ENCODE measurements at places on chromosomes 2 and 18.

DNA sequence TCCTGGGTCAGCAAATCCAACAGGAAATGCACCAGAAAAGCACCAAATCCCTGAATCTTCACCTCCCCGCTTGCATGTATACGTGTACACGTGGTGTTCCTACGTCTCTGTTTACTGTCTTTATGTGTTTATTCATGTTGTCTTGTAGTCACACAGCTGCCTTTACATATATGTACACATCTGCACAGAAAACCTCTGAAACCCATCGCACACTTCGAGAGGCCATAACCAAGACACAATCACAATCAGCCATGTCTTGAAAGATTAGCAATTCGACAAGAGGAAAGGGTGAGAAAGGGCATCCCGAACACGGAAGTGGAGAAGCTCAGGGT is 98.1 kb downstream of the PLB1 start:
- no peak for DNase-seq

DNA sequence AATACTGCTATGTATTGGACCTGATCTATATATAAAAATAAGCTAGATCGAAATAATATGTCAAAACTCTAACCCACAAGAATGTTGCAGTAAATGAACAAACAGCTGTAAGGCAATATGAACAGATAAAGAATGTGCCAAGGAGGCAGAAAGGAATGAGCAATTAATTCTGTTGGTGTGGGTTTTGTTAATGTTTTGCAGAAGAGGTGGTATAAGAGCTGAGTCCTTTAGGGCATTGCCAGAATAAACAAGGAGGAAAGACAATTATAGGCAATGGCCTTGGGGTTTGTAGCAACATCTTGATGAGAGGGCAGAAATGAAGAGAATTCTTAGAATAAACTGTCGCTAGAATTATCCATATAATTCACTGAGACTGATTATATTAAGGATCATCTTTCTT is 240.9 kb upstream of the GULP1 start:
- DNase-seq = no peak

DNA sequence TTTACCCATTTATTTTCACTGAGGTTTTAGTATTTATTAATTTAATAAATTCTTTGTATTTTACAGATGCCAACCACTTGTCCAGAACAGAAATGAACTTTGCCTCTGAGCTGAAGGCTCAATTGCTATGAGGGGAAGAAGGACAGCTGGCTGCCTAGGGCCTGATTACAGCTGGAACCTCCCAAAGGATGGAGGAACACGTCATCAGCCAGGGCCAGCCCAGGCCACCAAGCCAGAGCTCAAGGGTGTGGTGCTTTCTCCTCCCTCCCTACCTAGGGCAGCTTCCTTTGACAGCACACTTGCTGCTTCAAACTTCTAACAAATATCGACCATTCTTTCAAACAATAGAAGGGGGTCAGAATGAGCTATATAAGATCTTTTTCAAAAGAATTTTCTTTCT is 19.7 kb upstream of the RIOK3 start:
- DNase-seq = no peak

DNA sequence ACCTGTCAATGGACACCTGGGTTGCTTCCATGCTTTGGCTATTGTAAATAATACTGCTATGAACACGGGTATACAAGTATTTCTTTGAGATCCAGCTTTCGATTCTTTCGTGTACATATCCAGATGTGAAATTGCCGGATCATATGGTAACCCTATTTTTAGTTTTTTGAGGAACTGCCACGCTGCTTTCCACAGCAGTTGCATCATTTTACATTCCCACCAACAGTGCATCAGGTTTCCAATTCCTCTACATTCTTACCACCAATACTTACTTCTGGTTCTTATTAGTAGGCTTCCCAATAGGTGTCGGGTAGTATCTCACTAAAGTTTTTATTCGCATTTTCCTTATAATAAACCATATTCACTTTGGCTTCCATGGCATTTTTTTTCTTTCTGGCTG is 69.6 kb downstream of the PID1 start:
- no peak for DNase-seq

DNA sequence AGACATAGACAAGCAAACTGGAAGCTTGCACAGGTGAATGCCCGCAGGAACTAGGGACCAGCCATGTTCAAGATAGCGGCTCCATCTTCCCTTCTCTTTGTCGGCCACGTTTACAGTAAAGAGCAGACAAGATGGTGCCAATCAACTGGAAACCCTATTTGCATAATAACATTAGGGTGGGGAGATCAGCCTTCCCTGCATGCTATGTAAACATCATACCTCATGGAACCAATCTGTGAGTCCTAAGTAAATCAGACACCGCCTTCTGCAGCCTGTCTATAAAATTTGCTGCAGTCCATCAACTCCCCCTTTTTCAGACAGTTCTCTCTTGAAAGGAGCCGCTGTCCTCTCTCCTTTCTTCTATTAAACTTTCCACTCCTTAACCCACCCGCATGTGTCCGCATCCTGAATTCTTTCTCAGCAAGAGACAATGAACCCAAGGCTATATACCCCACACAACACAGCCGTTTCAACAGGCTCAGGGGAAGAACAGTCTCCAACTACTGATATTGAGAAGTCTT is 384.4 kb downstream of the EIPR1 start:
- no peak for DNase-seq

- DNase-seq = no peak
Measured at GRCh38 chr18:25648716-25649260, 296.8 kb upstream of the ZNF521 start.

DNA sequence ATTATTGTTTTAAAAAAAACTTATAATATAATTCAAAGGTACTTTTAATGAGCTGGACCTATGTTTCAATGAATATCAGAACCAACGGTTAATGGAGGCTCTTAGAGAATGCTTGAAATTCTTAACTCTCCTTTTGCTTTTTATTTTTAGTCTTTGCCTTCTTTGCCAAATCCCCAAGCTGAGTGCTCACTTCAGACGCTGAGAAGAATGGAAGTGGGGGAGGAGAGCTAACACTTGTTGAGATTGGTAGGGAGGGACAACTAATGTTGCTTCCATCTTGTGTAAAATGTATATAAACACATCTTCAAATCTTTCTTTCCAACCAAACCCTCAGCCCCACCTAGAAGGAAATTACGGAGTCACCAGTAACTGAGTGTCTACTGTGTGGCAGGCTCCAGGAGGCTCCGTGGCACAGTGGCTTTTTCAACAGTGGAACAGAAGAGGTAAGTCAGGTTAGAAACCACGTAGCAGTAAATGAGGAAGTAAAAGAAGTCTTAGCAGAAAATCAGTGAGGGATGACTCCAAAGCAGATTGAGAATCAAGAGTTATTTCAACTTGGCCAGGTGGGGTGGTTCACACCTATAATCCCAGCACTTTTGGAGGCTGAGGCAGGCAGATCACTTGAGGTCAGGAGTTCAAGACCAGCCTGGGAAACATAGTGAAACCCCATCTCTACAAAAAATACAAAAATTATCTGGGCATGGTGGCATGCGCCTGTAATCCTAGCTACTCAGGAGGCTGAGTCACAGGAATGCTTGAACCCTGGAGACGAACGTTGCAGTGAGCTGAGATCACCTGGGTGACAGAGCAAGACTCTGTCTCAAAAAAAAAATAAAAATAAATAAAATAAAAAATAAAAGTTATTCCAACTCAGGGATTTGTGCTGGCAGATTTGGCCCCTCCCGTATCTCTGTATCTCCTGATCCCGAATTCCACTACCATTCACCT is 45.0 kb upstream of the CREB1 start:
- DNase-seq = no peak

DNA sequence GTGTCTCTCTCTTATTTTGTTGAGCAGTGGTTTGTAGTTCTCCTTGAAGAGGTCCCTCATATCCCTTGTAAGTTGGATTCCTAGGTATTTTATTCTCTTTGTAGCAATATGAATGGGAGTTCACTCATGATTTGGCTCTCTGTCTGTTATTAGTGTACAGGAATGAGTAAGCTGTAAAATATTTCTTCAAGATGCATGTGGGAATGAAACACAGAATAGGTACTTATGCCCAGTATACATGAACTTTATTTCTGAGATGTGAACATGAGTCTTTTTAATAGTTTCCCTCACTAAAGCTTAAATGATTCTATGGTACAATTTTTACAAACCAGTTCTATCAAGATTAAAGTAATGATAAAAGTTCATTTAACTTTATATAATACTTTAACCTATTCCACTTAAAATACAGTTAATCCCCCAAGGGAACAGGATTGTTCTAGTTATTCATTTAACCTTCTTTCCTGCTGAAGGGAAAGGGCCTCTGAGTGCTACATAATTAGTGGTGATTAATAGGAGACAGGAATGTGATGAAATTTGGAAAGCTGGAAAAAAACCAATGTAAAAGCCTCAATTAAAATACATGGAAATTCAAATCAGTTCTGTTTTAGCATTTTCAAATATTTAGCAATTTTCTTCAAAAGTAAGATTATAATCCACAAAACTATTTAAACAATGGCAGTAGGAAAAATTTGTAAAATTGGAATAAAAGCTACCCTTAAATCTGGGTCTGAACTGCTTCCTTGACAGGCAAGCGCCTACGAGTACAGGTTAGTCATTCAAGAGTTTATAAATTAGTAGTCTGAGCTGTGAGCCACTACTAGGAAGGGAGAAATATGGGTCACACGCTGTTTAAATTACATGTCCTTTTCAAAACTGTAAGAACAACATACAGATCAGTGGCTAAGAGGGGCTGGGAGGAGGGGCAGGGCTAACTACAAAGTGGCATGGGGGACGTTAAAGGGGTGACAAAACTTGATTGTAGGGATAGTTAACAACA is 28.9 kb downstream of the SPIRE1 start:
- peak; percentile 43 for DNase-seq

DNA sequence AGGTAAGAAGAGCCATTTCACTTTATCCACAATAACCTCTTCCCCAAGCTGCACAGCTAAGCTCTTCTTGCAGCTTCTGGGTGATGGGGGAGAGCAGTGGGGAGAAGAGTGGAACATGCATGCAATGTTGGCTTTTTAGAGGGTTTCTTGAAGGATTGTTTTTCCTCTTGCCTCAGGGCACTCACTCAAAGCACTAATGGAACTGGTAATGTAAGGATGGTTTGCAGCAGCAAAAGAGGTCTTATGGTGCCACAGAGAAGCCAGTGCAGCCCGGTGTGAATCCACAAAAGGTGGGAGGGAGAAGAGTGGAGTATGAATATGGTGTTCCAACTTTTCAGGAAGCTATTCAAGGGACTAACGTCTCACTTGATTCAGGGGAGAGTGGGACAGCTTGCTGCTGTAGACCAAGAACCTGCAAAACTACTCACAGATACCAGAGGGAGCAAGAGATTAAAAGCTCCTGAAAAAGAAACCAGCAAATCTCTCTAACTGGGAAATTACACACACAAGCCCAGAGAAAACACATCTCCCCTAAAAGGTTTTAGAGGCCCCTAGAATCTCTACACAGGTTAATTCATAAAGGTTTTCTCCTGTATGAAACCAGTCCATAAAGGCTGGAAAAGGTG is 116.4 kb downstream of the CHN1 start:
- no peak for DNase-seq

DNA sequence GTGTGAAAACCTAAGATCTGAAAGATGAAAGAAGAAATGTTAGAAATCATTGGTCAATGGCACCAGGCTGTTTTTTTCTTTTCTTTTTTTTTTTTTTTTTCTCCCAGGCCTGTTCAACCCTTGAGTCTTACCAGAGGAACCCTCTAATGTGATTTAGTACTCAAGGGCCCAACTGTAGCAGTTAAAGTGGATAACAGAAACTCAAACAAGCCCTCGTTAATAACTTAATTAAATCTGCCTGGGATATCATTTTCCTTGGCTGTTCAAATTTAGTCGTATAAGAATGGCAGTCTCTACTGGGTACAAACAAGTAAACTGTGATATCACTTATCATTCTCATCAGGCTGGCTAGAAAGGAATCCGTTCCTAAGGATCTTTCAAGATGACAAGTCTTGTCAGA is 16.5 kb downstream of the ARL4C start:
- no peak for DNase-seq

DNA sequence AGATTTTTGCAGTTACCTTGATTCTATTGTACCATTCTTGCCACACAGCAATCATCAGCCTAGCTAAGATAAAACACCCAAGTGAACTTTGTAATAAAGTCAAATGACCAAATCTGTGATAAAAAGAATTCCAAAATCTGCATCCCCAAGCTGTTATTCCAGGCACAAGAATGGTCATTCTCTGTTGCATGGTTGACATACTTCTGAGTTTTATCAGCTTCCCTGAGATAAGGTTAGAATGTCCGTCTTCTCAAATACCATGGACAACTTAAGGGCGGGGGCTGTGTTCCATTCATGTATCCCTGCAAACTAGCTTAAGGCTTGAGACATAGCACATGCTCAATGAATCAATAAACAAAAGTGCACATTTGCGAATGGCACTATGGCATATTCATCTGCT is 8.1 kb upstream of the BMP10 start:
- DNase-seq = no peak

DNA sequence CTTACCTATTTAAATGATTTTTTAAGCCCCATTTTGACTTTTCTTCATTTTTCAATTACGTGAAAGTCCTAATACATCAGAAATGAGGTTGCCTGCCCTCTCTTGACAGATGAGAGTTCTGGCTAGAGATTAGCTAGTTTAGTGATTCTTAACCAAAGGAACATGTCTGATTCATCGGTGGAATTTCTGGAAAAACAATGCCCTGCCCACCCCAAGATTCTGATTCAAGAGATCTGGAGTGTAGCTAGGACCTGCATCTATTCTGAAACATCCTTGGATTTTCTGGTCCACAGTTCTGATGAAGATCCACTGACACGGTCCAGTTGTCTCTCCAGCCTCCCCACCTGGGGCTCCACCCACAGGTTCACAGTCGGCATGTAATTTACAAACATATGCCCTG is 111.2 kb downstream of the KLF7 start:
- DNase-seq = no peak

GRCh38 chr18:394262-394986 is 106.1 kb downstream of the COLEC12 start:
- DNase-seq = no peak

DNA sequence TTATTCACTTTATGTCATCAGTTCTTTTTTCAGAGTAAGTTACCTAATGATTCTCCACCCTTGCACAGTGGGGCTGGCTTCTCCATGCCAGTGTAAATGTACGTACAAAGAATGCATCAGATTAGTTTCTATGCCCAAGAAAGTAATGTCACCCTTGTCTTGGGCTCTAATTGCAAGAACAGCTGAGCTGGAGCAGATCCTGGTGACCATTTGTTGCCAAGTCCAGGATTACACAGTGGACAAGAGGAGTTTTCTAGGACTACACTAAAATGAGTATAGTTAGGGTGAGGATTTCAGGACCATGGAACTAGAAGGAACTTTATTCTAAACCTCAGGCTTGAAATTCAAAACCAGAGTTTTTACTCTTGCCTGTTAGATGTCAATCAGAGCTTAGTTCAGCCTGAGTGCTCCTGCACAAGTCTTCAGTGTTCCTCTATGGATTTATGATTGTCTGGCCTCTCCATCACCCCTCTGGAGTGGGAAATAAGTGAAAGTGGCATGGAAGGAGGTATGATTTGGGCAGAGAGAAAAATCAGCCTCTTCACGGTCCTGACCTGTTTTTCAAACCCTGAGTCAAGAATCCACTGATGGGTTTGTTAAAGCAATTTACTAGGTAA is 29.8 kb downstream of the PCBP1 start:
- DNase-seq = no peak

GRCh38 chr2:237685408-237685807 is 58.0 kb downstream of the LRRFIP1 start:
- no peak for DNase-seq
